Non-pigmented ciliary epithelial cell (primary cell): ENCODE measurements at places on chromosomes 2 and 18.

DNA sequence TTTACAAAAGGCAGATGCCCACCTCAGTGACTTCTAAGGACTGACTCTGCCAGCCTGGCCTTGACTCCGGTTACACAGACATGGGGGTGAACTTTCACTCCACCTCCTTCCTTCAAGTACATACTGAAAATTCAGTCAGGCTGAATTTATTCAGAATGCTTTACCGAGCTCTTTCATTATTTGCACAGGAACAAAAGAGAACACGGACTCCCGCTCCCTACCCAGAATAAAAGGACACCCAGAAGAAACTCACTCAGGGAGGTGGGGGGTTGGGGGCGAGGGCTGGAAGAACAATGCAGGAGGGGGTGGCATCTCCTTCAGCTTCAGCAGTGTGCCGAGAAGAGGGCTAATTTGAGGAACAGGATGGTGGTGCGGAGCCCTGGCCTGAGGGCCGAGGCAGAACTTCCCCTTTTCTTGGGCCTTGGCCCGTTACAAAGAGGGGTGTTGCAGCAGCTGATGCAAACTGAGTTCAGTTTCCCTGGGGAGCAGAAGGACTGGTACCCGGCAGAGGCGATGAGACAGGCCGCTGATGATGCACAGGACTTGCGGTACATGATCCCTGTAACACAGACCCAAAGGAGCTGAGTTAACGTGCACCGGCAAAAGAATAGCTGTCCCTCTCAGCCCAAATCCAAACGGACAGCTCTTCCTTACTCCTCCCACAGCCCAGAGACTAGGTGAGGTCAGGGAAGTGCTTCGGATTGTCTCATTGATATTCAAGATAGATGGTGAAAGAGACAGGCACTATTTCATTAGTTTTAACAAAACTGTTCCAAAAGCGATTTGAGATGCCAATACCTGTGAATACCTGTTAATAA lies 24.1 kb downstream of the LYPD1 start:
- DNase-seq, result no peak

GRCh38 chr2:69628325-69629021 lies 15.1 kb downstream of the AAK1 start:
- DNase-seq, result no peak

GRCh38 chr2:132424526-132425121 lies 8.0 kb downstream of the GPR39 start:
- peak; percentile 34 for DNase-seq

GRCh38 chr2:119028327-119029174 lies 86.6 kb downstream of the MARCO start:
- DNase-seq, result no peak

DNA sequence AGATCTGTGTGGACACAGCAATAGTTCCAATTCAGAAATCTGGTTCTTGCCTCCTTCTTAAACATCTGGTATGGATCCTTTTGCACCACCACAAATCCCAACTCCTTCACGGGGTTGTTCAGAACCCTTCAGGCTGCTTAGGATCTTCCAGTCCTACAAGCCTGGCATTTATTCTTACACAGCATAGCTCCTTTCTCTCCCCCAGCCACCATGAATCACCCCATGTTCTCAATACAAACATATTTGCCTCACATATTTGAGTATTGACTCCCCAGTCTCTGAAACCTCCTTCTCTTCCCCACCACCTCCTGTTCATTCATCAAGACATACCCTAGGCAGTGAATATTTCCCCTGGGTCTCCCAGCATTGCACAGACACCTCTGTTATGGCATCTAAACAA lies 155.2 kb downstream of the ALK start:
- peak; percentile 43 for DNase-seq

DNA sequence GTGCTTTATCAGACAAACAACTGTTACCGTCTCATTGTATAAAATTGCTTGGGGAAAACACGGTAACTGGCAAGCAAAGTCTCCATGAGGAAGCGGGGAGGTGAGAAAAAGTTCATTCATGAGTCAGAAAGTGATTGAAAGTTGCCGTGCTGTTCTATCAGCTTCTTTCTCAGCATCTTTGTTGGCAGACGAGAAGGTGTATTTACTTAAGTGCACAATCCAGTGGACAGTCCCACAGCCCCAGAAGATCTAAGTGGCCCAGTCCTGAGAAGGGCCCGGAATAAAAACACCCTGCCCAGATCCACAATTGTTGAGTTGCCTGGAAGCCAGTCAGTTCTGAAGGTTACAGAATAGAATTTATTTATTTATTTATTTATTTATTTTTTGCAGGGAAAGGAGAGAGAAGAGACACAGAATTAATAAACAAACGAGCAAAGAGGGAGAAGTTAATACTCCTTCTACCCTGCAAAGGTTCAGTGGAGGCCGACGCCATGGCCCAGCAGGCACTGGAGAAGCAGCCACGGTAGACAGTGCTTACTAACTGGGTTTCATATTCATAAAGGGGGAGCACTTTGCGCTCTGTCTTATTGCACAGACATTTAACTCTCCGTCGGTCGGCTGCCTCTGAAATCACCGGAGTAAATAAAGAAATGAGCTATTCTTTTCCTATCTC lies 676.0 kb upstream of the SALL3 start:
- no peak for DNase-seq

GRCh38 chr18:61643884-61644647 lies 248.7 kb downstream of the RNF152 start:
- no peak for DNase-seq

DNA sequence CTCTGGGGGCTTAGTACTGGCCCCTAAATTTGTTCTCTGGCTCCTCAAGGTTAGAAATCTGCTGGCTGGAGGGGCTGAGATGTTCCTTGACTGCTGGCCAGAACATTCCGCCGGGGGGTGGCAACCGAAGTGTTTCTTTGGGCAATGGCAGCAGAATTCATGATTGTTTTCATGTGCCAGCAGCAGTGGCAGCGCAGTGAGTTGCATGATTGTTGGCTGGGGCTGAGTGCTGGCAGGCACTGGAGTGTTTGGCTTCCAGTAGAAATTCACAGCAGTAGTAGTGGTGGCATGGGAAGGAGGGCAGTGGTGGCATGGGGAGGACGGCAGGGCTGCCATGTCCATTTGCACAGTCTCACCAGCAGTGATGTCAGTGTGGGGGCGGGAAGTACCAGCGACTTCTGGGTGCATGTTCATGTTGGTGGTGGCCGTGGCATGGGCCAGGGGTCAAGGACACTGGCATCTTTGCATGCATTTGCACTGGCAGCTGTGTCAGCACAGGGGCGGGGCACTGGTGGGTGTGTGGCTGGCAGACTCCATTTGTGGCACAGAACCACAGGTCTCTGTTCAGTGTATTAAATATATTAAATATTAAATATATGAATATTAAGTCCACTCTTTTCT lies 130.6 kb upstream of the CDH7 start:
- no peak for DNase-seq

GRCh38 chr2:234555616-234556249 lies 58.9 kb upstream of the ARL4C start:
- no peak for DNase-seq

DNA sequence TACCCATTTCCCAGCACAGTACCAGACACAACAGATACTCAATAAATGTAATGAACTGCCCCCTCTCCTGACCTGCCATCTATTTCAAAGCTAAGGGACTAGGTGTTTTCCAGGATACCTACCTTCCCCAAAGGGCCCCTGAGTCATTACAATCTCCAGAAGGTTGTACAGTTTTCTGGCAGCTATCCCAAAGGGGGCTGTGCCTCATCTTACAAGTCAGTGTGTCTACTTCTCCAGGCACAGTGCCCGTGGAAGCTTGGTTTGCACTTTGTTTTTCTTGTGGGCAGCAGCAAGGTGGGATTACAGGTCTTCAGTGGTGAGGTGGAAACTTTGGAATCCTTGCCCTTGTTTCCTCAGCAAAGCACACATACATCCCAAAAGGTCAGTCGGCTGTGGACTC lies 62.8 kb upstream of the CYP26B1 start:
- DNase-seq, result no peak

DNA sequence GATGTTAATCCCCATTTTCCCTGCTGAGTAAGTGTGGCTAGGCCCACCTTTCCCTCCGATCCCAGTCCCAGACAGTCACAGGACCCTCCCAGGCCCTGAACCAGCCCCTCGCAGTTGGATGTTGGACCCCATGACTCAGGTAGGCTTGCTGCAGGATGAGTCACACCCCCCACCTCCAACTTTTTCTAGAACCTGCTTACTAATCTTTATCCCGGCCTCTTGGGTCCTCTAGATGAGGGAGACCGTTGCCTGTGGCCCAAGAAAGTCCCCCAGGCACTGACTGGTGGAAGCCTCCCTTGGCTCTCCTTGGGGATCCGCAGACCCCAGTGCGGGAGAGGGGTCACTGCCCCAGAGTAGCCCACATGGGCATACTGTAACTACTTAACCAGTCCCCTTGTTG lies 98.5 kb downstream of the SMAD7 start:
- no peak for DNase-seq

- DNase-seq, result no peak
Measured at GRCh38 chr18:41905786-41906527, 49.1 kb upstream of the PIK3C3 start.

- DNase-seq, result no peak
Measured at GRCh38 chr18:62341473-62341872, 16.4 kb downstream of the TNFRSF11A start.

DNA sequence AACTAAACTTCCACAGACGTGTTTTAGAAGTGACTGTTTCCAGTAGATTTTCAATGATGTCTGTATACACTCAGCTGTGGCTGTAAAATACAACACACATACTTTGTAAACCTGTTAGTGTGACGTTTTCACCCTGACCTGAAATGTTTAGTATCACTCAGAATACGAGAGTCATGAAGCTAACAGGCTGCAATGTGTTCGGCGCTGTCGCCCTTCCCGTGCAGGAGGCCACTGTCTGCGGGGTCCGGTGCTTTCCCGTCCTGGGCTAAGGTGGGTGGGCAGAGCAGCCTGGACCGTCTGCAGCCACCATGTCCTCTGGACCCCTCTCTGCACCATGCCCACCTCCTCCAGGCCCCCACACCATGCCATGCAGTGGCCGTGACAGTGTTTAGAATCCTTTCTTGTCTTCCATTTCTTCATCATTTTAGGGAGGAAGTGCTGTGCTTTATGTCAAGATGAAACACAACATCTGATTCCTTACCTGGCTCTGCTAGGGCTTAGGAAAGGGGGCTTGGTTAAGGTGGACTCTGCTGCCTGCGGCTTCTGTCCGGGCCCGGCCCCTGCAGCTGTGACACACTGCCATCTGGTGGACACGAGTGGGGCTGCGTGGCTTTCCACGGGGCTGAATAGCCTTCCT lies 53.8 kb upstream of the RBM44 start:
- no peak for DNase-seq

DNA sequence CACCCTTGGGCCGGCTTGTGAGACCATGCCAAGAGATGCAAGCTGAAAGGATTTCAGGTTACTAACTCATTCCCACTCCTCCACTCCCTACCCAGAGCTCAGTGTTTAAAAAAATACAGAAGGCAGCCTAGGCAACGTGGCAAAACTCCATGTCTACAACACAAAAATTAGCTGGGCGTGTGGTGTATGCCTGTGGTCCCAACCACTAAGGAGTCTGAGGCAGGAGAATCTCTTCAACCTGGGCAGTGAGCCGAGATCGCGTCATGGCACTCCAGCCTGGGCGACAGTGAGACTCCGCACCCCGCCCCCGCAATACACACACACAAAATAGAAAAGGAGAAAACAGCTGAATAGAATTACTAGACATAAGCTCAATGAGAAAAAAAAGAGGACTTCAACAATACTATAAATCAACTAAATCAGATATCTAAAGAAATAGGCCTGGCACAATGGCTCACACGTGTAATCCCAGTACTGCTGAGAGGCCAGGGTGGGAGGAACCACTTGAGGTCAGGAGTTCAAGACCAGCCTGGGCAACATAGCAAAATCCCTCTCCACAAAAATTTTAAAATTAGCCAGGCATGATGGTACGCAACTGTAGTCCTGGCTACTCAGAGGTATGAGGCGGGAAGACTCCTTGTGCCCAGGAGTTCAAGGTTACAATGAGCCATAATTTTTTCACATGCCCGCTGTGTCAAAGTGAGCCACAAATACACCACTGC lies 10.1 kb downstream of the IWS1 start:
- no peak for DNase-seq

DNA sequence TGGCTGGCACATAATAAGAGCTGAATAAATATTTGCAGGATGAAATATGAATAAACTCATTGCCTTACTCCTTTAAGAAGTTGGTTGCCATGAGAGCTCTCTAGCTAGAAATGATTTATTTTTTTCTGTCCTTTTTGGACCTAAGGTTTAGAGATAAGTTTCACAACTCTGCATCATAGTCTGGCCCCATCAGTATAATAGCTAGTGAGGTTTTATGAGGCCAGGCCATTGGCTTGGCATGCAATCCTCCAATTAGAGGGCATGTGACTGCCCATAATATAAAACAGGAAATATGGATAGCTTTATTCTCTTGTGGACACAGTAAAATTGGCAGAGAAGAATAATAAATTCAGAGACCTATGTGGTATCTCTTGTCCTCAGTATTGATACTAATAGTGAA lies 26.2 kb upstream of the INSIG2 start:
- no peak for DNase-seq

DNA sequence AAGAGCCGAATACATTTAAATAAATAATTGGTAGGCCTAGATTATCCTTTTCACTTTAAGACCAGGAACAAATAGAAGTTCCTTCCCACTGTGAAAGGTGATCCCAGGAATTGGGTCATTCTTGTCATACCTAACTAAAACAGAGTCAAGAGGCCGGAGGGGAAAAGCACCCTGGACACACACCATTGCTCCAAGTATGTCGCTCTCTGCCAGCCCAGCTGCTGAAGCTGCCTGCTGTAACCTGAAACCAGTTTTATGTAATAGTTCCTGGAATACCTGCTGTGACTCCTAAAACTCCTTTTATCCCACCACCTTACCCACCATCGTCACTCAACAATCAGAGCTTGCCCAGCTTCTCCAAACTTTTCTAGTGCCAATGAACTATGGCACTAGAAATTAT lies 217.1 kb downstream of the PTPRM start:
- DNase-seq, result no peak

DNA sequence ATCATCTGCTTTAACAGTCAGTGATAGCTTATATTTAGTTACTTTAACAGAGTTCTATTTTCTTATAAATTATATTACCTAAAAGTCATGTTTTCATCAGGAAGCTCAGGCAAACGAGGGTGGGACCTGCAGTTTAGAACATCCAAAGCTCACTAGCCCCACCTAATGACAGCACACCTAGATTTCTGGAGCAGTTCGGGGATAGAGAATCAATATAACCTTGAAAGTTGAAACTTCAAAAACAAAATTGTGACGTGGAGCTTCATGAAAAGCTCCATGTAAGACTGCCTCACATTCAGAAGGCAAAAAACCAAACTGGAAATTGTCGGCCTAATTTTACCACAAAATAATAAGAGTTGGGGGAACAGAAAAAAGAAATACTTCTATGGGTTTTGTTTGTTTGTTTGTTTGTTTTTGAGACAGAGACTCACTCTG lies 185.9 kb upstream of the CCDC150 start:
- peak; percentile 20 for DNase-seq
